Stimulated activated memory B cell treated with anti-CD40 and anti-IgM and Interleukin-4, amounts not matched to agents 10 μg/mL and 1 μg/mL and 100 μg/mL, for 72 hours (primary cell): ENCODE measurements at places on chromosomes 13 and 19.

- no peak for ATAC-seq
Observed at GRCh38 chr19:542173-542866, 1.5 kb upstream of the GZMM start.

GRCh38 chr19:4781801-4782200 is 9.7 kb upstream of the FEM1A start:
- ATAC-seq, result no peak

DNA sequence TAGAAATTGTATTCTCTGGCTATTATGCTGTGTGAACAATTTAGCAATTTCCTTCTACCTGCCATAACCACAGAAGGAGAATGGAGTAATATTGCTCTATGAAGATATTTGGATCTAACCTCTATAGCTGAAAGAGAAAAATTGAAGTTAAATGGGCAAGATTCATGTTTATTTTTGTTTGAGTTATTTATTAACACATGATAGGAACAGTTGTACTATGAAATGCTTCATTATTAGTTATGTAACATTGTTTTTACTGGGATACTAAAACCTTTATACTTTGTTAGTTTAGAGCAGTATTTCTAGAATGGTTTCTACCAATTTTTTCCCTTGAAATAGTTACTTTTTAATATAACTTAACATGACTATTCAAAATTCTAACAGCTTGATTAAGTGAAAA is 27.3 kb upstream of the VWA8 start:
- no peak for ATAC-seq

GRCh38 chr13:109274188-109274821 is 512.1 kb downstream of the IRS2 start:
- no peak for ATAC-seq

- no peak for ATAC-seq
Observed at GRCh38 chr13:40221460-40222201, 444.8 kb downstream of the FOXO1 start.

GRCh38 chr19:28859811-28860210 is 353.1 kb downstream of the UQCRFS1 start:
- no peak for ATAC-seq

- no peak for ATAC-seq
Observed at GRCh38 chr13:85366759-85367417, 432.3 kb downstream of the SLITRK6 start.

GRCh38 chr19:40759352-40759751 is 8.3 kb downstream of the SNRPA start:
- ATAC-seq, result no peak

DNA sequence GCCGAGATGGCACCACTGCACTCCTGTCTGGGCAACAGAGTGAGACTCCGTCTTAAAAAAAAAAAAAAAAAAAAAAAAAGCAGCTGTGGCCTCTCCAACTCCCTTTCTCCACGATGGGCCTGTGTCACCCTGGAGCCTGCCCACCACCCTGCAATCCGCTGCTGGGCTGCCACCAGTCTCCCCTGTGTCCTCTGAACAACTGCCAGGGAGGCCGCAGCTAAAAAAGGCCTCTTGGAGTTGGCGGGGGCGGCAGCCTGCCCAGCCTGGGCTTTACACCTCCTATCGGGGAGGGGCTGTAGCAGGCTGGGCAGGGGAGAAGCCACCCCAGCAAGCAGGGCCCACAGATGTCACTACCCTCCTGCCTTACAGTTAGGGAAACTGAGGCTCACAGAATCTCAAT is 3.5 kb downstream of the CDC37 start:
- no peak for ATAC-seq

DNA sequence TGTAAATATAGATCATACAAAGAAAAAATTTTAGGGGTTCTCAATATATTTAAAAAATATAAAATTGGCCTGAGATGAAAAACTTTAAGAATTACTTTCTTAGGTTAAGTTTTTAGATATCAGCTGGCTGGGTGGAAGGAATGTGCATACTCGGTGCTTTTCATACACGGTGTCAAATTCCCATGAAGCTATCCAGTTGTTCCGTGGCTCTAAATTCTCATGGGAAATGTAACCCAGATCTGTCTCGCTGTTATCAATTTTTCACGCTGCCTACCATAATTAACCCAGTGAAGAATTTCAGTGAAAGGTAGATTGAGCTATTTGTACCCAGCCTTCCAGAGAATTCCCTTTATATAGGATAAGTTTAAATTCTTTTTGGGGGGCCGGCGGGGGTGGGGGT is 11.6 kb upstream of the ZNF835 start:
- ATAC-seq, result no peak

- ATAC-seq, result peak; percentile 57
Observed at GRCh38 chr19:13209484-13210338, 59.5 kb downstream of the IER2 start.

- no peak for ATAC-seq
Observed at GRCh38 chr13:31725841-31726240, 13.5 kb upstream of the RXFP2 start.

GRCh38 chr19:2462635-2463421 is 6.1 kb upstream of the LMNB2 start:
- ATAC-seq, result no peak

DNA sequence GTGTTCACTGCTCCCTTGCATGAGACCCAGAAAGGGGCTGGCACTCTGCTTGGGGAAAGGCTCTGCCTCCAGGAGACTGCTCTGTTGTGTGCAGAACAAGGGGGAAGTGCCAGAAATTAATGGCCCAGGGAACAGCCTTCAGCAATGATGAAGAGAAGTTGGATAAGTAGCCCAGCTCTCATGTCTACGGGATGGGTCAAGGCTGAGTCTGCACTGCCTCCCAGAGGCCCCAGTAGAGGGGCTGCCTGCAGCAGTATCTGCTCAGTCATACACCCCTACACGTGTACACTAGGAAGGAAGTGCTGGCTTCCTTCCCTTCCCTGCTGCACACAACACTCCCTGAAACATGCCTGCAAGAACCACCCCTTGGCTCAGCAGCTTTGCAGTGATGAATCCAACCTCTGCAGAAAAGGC is 54.6 kb upstream of the URI1 start:
- peak; percentile 22 for ATAC-seq

DNA sequence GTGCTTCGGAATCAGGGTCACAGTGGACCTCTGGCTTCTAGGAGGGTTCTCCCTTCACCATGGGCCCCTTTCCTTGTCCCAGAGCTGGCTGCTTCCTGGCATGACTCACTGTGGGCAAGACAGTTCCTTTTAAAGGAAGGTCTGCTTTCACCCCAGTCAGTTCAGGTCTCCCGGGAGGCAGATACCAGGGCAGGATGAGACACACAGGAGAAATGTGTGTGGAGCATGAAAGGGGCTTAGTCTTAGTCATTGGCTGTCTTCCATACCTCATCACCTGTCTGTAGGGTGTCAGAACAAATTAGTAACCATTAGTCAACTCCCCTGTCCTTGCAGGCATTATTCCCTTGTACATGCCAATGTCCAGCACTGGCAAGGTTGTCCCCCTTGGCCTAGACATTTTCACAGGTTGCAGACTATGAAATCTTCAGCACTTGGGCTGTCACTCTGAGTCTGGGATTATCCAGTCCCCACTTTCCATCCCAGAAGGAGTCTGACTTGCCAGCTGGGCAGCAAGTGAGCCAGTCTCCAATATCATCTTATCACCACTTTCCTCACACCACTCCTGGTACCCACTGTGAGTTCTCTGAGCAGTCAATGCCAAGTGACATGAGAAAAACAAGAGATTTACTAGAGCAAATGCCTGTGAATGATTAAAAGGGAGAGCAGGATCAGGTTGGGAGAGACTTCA is 76.8 kb upstream of the MEDAG start:
- ATAC-seq, result no peak

- ATAC-seq, result no peak
Observed at GRCh38 chr13:24459234-24459633, 53.3 kb downstream of the PARP4 start.

DNA sequence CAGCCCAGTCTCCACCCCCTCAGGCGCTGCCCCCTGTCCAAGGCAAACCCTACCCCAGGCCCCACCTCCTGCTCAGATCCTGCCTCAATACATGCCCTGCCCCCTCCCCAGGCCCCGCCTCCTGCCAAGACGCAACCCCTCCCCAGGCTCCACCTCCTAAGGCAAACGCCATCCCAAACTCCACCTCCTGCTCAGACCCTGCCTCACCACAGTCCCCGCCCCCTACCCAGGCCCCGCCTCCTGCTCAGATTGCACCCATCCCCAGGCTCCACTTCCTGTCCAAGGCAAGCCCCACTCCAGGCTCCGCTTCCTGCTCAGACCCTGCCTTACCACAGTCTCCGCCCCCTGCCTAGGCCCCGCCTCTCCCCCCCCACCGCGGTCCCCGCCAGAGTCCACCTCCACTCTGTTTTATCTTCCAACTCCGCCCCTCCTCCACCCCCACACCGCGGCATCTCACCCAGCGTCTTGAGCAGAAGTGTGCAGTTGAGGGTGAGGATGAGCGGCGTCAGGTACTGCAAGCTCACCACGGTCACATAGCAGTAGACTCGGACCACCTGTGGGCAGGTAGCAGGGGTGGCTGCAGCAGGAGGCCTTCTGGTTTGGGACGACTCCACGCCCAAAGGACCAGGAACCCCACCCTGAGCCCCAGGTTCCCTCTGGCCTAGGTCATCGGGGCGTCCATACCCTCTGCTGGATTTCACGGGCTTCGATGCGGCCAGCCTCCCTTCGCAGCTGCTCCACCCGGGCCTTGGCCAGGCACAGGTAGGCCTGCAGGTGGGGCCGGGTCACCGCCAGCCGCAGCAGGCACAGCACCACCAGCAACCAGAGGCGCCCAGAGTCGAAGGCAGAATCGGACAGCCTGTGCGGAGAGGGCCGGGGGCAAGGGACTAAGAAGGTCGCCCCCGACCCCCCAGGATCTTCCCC is 17.7 kb downstream of the TMEM161A start:
- peak; percentile 43 for ATAC-seq

DNA sequence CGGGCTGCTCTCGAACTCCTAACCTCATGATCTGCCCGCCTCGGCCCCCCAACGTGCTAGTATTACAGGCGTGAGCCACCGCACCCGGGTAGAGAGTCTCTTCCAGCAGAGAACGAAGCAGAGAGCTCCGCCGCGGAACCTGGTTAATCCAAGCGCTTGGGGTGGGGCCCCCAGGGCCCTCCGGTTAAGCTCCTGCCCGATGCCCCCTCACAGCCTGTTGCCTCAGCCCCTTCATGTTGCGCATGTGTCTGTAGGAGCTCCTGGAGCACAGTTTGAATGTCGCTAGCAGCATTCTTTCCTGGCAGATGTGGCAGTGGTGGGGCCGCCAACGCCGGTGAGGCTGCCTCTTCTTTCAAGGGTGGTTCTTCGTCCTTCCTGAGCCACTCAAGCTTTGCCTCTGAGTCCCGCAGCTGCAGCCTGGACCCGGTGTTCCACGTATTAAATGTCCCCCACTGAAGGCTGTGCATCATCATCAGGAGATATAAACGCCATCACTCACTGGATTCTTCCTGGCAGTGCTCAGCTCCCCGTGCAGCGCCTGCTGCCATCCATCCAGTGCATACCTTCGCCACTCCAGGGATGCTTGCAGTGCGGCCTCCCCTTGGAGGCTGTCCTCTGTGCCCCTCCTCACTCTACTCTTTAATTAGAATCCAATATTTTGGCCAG is 1919.3 kb downstream of the PCDH9 start:
- no peak for ATAC-seq

DNA sequence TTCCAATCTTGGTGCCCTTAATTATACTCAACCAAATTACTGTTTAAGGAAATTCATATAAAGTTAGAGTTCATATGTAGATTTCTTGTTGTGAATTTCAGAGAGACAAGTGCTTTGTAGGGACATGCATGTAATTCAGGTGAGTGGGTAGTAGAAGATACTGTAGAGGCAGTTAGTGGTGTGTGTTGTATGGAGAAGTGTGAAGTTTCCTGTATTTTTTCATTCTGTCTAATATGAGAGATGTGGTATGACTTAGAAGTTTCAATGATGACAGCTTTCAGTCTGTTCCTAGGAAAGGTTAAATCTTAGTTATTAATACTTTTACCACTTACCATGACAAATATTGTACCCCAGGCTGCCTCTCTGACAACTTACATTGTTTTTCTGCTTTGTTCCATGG is 294.2 kb downstream of the TDRD3 start:
- no peak for ATAC-seq

- no peak for ATAC-seq
Observed at GRCh38 chr13:75160984-75161383, 321.0 kb downstream of the TBC1D4 start.

DNA sequence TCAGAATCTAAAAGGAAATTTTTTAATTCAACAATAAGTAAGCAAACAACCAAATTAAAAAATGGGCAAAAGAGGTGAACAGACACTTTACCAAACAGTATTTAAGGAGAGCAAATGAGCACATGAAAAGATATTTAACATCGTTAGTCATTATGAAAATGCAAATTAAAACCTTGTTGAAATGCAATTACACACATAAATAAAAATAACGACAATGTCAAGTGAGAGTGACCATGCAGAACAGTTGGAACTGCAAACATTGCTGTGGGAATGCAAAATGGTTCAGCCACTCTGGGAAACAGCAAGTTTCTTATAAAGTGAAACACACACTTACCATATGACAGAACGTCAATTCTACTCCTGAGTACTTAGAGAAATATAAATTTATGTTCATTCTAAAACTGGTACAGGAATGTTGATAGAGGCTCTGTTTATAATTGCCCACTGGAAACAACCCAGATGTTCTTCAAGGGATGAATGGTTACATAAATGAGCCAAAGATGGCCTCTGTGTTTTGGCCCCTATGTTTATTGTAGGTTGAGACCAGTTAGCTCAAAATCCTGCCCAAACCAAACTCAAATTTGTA is 678.1 kb downstream of the UQCRFS1 start:
- no peak for ATAC-seq

DNA sequence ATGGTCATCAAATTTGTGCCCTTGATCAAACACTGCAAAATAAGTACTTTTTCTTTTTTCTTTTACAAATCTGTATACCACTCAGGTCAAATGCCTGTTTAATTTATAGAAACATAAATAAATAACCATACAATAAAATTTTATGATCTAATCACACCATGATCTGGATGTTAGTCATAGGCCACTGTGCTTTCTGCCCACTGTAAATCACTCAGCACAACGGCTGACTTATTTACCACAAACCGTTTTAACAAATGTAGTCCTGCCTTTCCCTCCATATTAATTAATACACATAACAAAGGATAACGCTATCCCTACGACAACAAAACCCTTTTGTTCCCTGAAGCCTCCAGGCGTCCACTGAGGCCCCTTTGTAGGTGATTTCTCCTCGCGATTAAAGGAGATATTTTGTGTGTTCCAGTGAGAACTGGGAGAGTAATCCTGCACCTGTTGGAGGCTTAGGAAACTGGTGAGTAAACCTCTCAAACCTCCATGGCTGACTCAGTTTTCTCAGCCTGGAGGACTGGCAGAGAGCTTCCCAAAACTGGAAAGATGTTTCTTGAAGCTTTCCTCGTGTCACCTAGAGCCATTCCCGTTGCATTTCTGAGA is 477.1 kb upstream of the SGCG start:
- no peak for ATAC-seq

- ATAC-seq, result peak; percentile 66
Observed at GRCh38 chr19:3108775-3109174, 14.6 kb downstream of the GNA11 start.

- ATAC-seq, result no peak
Observed at GRCh38 chr13:22055259-22055658, 384.4 kb downstream of the FGF9 start.

GRCh38 chr19:31096935-31097545 is 252.2 kb downstream of the TSHZ3 start:
- ATAC-seq, result no peak

GRCh38 chr19:2627319-2627829 is 75.1 kb downstream of the GNG7 start:
- peak; percentile 87 for ATAC-seq
